ENCODE measurements at places on chromosomes 1 and 21.

- DNase-seq = no peak
These were observed 25.1 kb upstream of the CCN1 start for GRCh38 chr1:85555420-85555819.

DNA sequence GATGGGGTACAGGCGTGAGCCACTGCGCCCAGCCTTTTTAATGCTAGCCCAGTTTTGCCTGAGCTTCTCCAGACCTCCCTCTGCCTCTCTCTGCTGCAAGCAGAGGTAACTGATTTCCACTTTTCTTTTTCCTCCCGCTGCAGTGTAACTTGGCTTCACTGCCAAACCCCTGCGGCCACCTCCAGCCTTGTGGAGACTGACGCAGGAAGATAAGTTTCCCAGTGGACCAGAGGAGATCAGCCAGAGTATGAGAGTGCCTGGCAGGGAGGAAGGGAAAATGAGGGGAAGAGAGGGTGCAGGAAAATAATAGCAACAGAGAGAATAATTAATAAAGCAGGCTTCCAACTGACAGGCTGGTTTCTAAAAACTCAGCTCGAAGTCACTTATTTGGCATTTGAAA is 143.7 kb downstream of the PCNX2 start:
- DNase-seq = no peak

GRCh38 chr1:52579415-52579814 is 22.8 kb upstream of the GPX7 start:
- DNase-seq = no peak

DNA sequence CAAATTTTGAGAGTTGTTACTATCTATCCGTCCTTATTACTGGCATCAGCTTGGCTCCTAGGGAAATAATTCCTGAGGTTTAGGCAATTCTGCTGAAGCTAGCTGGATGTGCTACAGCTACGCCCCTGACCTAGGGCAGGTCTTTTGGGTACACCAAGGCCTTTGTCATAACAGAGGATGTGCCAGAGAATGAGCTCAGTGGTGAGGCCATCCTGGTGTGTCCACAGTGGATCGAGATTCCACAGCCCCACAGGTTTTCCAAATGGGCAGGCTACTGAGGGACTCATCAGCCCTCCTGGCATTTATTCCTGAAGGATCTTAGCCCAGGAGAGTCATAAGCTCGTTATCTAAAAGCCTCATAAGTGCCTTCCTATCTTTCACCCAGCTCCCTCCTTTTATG is 475.2 kb upstream of the USP24 start:
- no peak for DNase-seq

DNA sequence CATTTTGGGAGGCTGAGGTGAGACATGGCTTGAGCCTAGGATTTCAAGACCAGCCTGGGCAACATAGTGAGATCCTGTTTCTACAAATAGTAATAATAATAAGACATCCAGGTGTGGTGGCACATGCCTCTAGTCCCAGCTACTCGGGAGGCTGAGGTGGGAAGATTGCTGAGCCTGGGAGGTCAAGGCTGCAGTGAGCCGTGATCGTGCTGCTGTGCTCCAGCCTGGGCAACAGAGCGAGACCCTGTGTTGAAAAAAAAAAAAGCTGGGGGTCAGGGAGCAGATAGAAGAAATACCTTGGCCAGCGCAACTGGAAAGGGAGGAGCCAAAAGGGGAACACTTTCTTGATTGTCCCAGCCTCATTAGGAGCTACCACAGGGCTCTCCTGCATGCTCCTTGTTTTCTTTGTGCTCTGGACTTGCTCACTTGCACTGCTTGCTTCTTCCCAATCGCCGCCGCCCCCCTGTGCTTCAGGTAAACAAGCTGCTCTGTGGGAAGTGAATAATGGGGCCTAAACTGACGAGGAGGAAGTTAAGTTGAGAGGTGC is 31.1 kb downstream of the PBX1 start:
- no peak for DNase-seq

DNA sequence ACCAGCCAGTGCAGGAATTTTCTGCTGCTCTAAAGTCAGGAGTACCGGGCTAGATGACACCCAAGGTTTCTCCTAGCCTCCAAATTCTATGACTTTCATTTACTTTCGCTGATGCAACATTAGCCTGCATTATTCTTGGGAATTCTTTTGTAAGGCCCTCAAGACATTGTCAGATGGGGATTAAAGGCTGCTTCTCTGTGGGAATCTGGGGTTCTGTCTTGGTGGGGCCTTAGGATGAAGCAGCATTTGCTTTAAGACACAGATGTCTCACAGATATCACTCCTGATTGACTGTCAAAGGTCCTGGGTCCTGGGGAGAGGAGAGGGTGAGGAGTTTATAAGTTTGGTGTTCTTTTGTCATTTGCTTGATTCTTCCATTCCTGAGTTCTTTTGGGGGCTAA is 11.6 kb downstream of the PKP1 start:
- no peak for DNase-seq

DNA sequence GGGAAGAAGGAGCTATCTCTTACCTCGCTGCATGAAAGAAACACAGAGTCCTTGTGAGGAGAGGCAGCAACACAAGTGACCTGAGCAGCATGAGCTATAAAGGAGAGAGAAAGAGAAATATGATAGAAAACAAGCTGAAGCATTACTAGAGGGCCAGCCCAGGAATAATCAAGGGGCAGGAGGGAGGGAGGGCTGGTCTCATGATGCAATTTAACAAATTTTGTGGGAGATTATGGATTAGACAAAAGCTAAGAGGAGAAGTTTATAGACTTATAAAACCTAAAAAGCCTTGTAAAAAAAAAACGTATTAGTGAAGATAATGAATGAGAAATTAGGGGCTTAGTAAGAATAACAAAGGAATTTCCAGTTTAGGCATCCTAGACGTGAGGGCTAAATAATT is 5.0 kb downstream of the WDR77 start:
- no peak for DNase-seq

GRCh38 chr1:115951560-115951959 is 24.8 kb upstream of the SLC22A15 start:
- DNase-seq = no peak

- DNase-seq = peak; percentile 39
These were observed 21.8 kb downstream of the MMEL1 start for GRCh38 chr1:2611031-2611501.

GRCh38 chr1:85342207-85342606 is 65.8 kb upstream of the BCL10 start:
- DNase-seq = no peak

- DNase-seq = no peak
These were observed 38.0 kb downstream of the TRIM67 start for GRCh38 chr1:231199868-231200267.

- peak; percentile 44 for DNase-seq
These were observed 868 bp downstream of the C1orf21 start for GRCh38 chr1:184387476-184388318.

DNA sequence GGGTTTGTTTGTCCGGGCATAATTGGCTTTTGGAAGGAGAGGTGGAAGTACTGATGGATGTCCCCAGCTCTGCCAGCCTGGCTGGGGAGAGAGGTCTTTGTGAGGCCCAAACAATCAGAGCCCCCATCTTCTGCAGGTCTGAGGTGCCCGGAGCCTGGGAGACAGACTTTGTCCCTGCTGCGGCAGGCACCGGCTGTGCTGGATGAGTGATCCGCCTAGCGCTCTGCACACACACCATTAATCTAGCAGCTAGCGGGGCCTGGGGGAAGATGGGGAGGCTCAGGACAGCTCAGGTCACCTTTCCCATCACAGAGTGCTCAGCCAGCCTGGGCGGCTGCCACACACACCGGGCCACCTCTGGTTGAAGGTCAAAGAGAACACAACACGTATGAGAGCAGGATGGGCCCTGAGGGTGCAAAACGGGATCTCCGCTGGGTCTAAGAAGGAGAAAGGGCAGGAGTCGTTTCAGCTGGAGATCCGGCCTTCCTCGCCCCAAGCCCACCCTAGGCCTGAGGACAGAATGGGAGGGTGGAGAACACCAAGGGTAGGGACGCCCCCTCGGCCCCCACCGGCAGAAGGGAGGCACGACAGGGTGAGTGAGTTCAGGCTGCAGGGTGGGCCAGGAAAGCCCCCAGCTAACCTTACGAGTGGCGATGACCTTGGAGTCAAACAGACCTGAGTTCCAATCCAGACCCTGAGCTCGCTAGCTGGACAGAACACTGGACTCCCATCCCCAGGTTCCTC is 341.8 kb downstream of the NPHP4 start:
- DNase-seq = no peak

- no peak for DNase-seq
These were observed 11.9 kb downstream of the NIPAL3 start for GRCh38 chr1:24427545-24427862.

DNA sequence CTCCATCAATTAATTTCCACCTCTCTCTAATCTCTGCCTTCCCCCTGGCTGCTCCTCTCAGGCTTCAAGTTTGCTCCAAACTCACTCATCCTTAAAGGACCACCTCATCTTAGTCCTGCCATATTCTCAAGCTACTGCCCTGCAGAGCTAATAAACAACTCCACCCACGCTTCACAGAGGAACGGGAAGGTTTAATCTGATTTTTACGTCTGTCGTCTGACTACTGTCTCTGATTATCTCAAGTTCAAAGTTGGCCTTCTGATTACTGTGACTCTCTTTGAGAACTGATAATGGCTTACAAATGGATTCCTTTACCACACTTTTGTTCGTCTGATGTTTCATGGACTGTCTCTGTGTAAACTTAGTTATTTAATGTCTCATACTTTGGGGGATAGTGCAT is 7.6 kb upstream of the CPT2 start:
- DNase-seq = no peak

DNA sequence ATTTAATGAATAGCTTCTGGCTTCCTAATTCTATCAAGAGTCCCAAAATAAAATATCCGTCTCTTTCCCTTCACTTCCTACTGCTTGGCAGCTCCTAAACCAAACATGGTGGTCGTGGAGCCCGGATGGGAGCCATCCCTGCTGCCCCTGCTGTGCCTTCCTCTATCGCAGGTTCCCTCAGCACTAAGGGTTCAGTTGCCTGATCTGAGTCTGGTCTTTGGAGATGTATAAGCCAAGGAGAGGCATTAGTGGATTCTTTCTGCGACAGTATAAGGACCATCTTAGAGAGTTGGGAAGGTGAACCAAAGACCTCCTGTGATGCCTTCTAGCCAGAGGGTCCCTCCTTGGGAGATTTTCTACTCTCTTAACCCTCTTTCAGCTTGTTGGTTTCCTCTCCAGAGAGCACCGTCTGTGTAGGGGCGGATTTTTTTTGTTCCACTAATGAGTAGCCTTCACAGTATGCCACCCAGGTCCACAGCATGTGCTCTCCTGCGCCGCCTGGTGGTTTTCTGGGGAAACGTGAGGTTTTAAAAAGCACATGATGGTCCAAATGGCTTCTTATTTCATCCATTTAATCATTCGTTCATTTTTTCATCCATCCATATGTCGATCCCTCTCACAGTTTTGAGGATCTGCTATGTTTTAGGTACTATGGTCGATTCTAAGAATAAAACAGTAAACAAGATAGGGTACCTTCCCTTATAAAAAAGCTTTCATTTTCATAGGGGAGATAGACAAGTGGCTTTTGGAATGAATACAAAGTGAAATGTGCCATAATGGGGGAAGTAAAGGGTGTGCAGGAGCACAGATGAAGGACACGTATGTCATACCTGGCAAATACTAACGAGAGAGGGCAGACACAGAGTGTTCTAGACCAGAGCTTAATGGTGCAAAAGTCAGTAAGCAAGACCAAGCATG is 71.0 kb downstream of the NFASC start:
- DNase-seq = peak; percentile 71

DNA sequence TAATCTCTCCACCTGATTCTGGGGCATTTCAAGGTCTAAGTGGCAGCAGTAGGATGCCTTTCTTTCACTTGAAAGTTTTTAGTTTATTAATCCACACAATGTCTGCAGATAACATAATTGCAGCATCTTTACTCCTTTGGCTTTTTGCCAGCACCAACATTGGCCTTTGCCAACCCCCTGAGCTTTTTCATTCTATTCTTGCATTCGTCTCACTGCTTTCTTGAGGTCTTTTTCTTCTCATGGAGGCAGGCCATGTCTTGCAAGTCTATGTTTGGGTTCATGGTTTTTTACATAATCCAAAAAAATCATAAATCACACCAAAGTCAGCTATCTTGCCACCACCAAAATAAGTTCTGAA is 30.4 kb upstream of the COG2 start:
- no peak for DNase-seq

- DNase-seq = no peak
These were observed 48.8 kb downstream of the ARHGEF10L start for GRCh38 chr1:17588048-17588871.

GRCh38 chr1:84888753-84889152 is 4.3 kb downstream of the LPAR3 start:
- no peak for DNase-seq

GRCh38 chr1:93016171-93016570 is 54.9 kb upstream of the DIPK1A start:
- DNase-seq = no peak

DNA sequence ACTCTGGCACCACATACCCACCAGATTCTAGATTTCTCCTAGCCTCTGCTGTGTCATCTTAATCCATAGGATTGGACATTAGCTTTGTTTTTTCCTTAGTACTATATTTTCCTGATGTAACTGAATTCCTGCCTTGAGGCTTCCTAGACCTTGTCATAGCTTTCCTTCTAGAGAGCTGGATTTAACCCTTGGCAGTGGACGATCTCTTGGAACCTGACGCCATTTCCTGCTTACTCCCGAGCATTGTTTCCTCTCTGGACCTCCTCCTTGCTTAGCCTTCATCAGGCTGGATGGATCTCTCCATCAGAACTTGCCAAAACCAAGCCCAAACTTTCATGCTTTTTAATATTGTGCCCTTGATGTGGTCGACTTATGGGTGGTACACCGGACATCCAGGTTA is 1.5 kb downstream of the APOBEC4 start:
- DNase-seq = no peak

DNA sequence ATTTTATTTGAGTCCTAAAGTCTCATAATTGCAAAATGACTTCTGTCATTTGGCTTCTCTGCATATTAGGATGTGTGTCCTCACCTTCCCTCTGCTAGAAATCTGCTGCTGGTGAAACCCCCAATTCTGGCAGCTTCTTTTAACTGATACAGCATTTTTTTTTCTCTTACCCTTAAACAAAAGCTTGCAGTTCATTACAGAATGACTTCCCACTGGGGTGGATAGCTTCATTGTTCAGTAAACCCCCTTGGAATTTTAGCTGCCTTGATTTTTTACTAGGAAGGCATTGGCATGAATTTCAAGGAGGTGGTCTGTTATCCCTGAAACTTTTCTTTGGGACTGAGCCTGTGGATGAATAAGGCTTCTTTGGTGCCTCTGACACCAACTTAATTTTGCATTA is 16.8 kb downstream of the TSEN15 start:
- no peak for DNase-seq

Data from activated naive CD8-positive, alpha-beta T cell treated with anti-CD3 and anti-CD28 coated beads, Interleukin-2, amount 50 U/mL, for 24 hours (primary cell).